ENCODE measurements at places on chromosomes 16 and 17. TPM values are rescaled to one million over a fixed set of nuclear protein-coding genes. Genes with fewer than 3 reads are reported as not detected.

SNAI3 gene
- not detected for total RNA-seq

IRX3 gene
- total RNA-seq: under 0.01 TPM

EFCAB5 gene
- 0.58 TPM for total RNA-seq

ZPBP2 gene
- not detected for total RNA-seq

TMEM204 gene
- 10.1 TPM for total RNA-seq

ARHGAP44 gene
- 1.2 TPM for total RNA-seq

SRR gene
- 27.6 TPM for total RNA-seq

ACE gene
- total RNA-seq: 7.9 TPM

CRHR1 gene
- not detected for total RNA-seq

LYRM9 gene
- total RNA-seq: 22.7 TPM

CAMKK1 gene
- total RNA-seq: 8.6 TPM

TBC1D3E gene
- not detected for total RNA-seq

PDILT gene
- not detected for total RNA-seq

GCGR gene
- not detected for total RNA-seq

GPRC5C gene
- total RNA-seq: 4.8 TPM

PRCD gene
- 10.2 TPM for total RNA-seq

NLRC3 gene
- 0.15 TPM for total RNA-seq

MCRIP2 gene
- 20.3 TPM for total RNA-seq

OR4D1 gene
- under 0.01 TPM for total RNA-seq

TLCD2 gene
- 4.9 TPM for total RNA-seq

CLEC18B gene
- total RNA-seq: 1.3 TPM

PIK3R6 gene
- not detected for total RNA-seq

ACACA gene
- total RNA-seq: 66.0 TPM

BICDL2 gene
- total RNA-seq: 0.17 TPM

OTOP3 gene
- total RNA-seq: not detected

LGALS9B gene
- not detected for total RNA-seq

TP53TG3B gene
- total RNA-seq: not detected

NUDT7 gene
- 9.6 TPM for total RNA-seq

AIPL1 gene
- not detected for total RNA-seq

LGALS9C gene
- total RNA-seq: not detected

ZNF785 gene
- total RNA-seq: 8.3 TPM

DNAH9 gene
- not detected for total RNA-seq

OR4D2 gene
- not detected for total RNA-seq

ABCA5 gene
- 17.5 TPM for total RNA-seq

CRYBA1 gene
- 0.15 TPM for total RNA-seq

CLEC10A gene
- not detected for total RNA-seq

TLE7 gene
- not detected for total RNA-seq

SLC13A2 gene
- total RNA-seq: not detected

IGSF6 gene
- not detected for total RNA-seq

ZNF821 gene
- 4.6 TPM for total RNA-seq

DVL2 gene
- 108 TPM for total RNA-seq

TP53TG3 gene
- not detected for total RNA-seq

HOXB2 gene
- 8.7 TPM for total RNA-seq

ODAD4 gene
- total RNA-seq: 0.33 TPM

LHX1 gene
- not detected for total RNA-seq

Measured in smooth muscle cell of trachea (primary cell).